Activated CD8-positive, alpha-beta memory T cell treated with anti-CD3 and anti-CD28 coated beads for 4 hours (primary cell): ENCODE measurements at places on chromosomes 5 and 9.
A peak's percentile ranks its signal among the peaks of the same experiment; 100 is the strongest.

- DNase-seq: no peak
These were observed 67.3 kb downstream of the DOCK8 start for GRCh38 chr9:281741-282645.

DNA sequence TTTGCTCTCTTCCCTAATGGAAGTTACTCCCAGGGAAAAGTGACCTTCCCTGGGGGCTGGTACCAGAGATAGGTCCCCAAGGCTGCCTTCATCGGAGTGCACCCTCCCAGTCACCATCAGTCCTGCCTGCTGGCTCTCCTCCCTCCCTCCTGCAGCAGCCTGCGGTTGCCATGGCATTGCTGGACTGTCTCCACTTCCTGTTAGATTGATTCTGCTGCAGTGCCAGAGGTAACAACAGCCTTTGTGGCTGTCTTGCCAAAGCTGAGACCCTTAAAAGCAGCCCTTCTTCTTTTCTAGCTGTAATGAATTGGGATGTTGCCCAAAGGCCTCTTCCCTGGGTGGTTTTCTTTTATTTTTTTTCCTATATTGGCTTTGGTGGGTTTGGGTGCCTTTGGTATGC, 78.1 kb upstream of the PRLR start:
- DNase-seq: no peak

GRCh38 chr5:4720831-4721230, 419.3 kb upstream of the ADAMTS16 start:
- DNase-seq: no peak

DNA sequence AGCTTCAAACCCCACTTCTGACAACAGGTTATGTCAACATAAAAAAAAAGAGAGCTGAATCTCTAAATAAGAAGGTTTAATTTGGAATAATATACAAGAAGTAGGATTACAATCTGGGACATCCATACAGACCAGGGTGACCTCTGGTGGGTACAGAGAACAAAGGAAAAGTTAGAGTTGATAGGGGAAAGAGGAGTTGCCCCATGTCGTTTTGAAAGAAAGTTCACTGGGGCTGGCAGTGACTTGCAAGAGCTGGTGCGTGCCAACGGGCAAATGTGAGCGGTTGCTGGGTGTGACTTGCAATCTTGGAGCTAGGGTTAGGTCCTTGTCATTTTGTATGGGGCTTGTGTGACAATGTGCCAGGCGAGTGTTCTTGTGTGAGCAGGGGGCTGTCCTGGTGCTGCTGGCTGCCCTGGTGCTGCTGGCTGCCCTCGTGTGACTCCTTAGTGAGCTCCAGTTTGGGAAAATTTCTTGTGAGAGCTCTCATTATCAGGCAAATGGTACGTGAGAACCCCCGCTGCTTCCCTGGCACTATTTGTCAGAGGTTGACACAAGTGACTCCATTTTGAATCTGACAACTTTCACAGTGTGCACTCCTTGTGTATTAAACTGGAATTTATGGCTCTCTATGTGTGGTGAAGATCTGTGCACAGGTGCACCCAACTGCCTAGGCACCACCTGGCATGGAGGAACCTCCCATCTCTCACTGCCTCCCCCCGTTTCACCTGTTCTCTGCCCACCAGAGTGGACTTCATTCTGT, 69.8 kb downstream of the UBE2QL1 start:
- DNase-seq: no peak

DNA sequence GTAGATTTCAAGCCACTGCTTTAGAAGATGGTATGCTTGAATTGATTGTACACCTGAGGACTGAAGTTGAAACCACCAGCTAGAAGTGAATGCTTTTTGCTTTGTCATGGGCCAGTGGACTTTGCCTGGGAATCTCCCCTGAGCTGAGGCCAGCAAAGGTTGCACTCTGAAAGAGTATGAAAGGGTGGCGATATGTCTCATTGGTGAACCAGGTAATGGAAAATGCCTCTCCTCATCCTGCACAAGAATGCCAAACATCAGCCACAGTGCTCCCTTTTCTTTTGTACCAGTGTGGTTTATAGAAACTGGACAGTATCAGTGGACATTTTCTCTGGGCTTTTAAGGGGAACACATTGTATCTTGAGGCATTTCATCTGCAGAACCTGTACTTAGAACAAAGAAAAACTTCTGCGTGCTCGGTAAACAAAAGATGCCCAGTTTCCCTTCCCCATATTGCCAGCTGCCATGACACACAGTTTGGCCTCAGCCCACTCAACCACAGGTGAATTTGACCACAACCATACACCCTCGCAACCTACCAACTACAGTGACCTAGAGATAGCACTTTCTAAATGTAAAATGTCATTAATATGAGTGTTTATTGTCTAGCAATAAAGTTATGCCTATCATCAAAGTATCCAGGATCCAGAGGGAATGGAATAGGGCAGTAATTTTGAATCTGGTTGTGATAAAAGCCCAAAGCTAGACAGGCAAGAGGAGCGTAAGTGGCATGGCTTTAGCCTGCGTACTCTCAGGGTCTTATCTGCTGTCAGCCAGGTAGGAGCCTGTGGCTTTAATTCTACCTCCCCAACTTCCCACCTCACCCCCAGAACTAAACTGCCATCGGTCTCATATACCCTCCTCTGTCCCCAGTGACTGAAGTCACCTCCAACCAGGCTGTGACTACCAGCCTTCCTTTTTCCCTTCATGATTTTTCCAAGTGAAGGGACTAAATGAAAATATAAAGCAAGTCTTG, 79.5 kb upstream of the LHFPL2 start:
- no peak for DNase-seq

GRCh38 chr9:83969602-83970001, 10.4 kb downstream of the HNRNPK start:
- no peak for DNase-seq

DNA sequence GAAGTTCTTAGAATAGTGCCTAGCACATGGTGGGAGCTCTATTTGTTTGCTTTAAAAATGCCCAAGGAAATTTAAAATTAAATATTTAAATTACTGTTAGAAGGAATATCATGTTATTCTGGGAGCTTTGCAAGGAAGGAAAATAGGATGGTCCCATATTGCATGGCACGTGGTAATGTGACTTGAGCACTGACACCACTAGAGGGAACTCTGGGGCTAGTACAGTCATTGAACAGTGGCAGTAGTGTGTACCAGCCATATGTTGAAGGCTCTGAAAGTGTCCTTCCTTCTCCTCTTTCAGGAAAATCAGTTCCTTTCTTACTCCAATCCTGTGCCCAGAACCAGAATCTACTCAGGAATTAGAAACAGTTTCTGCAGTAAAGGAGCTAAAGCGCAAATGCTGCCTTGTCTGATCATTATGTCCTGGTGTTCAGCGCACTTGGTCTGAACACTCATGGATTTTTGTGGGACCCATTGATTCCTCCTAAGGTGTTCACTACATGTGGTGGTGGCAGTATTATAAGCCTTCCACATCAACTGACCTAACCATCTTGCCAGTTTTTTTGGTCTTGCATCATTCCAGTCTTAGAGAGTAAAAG, 54.1 kb downstream of the GDA start:
- DNase-seq: no peak

- no peak for DNase-seq
These were observed 102.5 kb upstream of the DHFR start for GRCh38 chr5:80757290-80757689.

DNA sequence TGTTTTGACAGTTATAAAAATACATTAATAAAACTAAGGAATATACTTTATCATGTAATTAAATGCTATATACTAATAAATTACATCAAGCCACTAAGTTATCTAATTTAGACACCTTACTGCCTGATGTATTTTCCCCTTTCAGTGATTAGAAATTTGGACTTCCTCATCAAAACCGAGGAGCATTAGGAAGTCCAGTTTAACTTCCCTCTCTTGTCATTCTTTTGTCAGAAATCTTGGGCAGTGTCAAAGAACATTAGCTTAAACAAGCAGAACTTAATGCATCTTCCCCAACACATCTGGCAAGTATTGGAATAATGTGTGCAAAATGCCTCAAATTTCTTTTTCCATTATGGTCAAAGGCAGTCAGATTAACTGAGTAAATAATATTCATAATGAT, 81.6 kb downstream of the PLPP1 start:
- no peak for DNase-seq

DNA sequence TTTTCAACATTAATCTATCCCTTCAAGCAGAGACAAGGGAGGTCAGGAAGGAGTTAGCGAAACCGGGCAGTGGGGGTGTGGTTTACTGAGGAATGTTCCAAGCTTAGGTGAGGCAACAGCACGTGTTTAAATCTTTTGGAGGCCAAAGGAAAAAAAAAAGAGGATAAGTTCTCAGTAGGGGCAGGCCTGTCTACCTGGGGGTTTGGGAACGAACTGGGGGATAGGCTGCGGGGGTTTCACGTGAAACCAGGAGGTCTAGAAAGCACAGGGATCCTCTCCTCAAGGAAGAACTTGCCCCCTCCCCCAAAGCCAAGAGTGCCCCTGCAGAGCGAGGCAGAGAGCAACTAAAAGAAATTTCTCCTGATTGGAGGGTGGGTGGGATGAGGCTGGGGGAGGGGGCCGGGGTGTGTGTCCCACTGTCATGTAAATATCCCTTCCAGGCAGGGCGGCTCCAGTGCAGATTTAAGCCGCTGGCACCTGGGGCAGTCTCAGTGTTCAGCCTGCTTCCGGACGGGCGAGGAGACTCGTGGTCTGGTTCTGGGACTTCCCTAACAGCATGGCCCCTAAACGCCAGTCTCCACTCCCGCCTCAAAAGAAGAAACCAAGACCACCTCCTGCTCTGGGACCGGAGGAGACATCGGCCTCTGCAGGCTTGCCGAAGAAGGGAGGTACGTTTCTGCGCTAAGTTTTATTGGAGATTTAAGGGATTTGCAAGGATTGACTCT, 5.5 kb upstream of the SET start:
- DNase-seq: no peak

- DNase-seq: no peak
These were observed 234.3 kb downstream of the CHSY3 start for GRCh38 chr5:130138406-130139045.

DNA sequence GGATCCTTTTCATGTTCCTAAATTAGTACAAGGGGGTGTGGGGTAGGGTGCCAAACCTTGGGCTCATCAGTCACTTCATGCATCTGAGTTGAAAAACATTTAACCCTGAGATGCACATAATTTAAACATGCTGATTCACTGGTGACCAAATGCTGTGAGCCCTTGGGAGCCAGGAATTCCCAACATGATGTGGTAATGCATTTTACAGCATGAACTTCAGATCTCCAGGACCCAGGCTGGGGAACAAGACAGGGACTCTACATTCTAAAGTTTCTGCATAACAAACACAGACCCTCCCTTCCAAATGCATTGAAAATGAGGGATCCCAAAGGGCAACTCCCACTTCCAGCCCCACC, 322.2 kb downstream of the NDUFS4 start:
- no peak for DNase-seq

- no peak for DNase-seq
These were observed 112.5 kb downstream of the UHRF2 start for GRCh38 chr9:6525326-6526045.

GRCh38 chr5:76851728-76852369, 2.0 kb downstream of the S100Z start:
- DNase-seq: no peak

DNA sequence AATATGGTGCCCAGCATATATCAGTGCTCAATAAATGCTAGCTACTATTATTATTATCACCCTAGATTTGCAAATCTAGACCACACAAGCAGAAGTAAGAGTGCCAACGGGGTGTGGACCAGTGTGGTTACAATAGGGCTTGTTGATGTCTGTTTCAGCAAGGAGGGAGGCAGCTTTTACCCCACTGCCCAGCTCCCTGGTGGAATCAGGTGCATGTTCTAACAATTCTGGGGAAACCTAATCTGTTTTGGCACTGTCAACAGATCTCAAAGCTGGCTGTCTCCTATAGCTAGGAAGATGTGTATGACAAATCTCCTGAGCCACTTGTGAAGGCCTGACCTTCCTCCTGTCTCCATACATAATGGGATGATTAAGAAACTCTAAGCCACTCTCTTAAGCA, 5.7 kb downstream of the TGFBI start:
- DNase-seq: no peak

DNA sequence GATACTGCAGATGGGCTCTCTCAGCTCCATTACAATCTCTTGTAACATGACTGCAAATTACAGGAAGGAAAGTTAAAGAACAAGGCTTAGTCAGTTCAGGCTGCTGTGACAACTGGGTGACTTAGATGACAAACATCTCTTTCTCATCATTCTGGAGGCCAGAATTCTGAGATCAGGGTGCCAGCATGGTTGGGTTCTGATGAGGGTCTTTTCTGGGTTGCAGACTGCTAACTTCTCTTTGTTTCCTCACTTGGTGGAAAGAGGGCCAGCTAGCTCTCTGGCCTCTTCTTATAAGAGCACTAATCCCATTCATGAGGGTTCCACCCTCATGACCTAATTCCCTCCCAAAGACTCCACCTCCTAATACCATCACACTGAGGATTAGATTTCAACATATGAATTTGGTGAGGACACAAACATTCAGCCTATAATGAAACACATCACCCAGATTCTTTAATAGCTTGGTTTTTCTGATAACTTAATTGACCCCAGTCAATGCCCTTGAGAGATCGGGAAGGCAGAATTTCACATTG, 73.6 kb upstream of the MAMDC2 start:
- DNase-seq: no peak

DNA sequence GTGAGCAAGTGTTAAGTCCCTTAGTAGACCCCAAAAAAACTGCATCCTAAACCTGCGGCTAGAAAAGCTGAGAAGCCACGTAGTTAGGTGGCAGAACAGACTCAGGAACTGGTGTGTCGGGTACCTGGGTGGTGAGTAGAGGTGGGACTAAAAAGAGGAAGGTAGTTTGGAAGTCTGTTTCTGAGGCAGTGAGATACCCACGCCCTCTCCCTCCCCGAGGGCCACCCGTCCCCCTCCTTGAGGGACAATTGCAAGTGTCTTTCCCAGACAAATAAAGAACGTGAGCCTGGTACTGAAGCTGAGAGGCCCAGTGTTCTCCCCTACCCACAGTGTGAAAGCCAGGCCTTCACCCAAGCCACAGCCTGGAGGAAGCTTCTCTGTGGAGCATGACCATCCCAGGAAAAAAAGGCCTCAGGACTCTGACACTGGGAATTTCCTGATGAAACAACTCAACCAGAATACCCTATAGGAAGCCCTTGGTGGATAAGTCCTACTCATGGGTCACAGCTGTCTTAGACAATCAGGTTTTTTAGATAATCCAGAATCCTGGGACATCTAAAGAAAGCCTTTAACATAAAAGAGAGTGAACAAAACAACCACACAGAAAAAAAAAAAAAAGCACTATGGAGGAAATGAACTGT, 7.0 kb upstream of the CD74 start:
- no peak for DNase-seq

GRCh38 chr5:103358305-103358995, 99.9 kb downstream of the MACIR start:
- no peak for DNase-seq

DNA sequence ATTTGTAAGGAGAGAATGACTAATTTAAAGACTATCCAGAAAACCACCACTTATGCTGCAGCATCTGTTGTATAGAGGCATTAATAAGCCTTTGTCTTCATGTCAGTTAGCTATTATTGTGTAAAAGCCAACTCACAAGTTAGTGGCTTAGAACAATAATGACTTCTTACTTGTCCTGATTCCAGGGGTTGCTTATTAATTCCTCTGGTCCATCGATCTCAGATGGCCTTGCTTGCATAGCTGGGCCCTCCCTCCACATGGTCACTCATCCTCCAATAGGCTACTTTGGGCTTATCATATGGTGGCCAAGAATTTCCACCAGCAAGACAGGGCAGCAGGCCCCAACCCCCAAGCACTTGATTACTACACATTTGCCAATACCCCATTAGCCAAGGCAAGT, 44.5 kb upstream of the STK32A start:
- no peak for DNase-seq

- DNase-seq: no peak
These were observed 120.5 kb downstream of the SNX18 start for GRCh38 chr5:54638106-54638505.

- peak; percentile 45 for DNase-seq
These were observed 6.1 kb upstream of the TNIP1 start for GRCh38 chr5:151086905-151087360.

- DNase-seq: no peak
These were observed 34.9 kb upstream of the N4BP3 start for GRCh38 chr5:178078197-178079010.
